ENCODE measurements at places on chromosomes 16 and 17. TPM values are rescaled to one million over a fixed set of nuclear protein-coding genes. Genes with fewer than 3 reads are reported as not detected.

The TP53TG3F gene
- not detected for total RNA-seq

The CD2BP2 gene
- total RNA-seq = 26.7 TPM

The ICAM2 gene
- total RNA-seq = 37.0 TPM

The ITGB4 gene
- 24.0 TPM for total RNA-seq

The TEX14 gene
- 0.33 TPM for total RNA-seq

The TNFSF13 gene
- total RNA-seq = 4.9 TPM

The IKZF3 gene
- total RNA-seq = 0.30 TPM

The GPR179 gene
- total RNA-seq = 3.2 TPM

The RHBDF1 gene
- 19.0 TPM for total RNA-seq

The NPW gene
- 0.20 TPM for total RNA-seq

The BIRC5 gene
- 13.2 TPM for total RNA-seq

DNA sequence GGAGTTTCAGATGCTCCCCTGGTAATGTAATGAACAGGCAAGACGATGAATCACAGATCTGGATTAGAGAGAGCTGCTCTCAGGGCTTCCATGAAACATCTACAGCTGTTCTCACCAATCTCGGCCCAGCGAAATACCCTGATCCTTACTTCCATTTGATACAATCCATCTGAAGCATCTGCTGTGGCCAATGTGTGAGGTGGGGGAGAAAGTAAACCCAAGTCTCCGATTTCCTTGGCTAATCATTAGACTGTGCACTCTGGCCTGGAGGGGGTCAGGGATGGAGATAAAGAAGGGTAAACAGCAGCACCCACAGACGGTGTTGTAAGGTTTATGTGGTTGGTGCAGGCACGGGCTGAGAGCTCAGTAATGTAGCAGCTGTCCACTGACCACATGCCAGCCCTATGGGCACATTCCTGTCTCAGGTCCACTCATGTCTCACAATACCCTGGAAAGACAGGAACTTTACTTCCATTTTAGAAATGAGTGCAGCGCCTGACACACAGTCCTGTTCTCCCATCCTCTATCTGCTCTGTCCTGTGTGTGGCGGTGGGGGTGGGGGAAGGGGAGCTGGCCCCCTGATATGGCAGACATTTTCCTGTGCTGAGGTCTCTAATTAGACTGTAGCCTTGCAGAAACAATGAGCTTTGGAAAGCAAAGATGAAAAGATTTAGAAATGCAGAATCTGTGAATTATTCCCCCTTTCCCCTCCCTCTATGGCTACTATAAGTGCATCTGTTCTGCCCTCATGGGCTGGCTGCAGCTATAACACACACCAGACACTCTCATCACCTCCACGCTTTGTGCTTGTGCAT, 48.3 kb upstream of the ERN1 start:
- H3K27ac ChIP-seq = no peak overlapping the region
- DNase-seq = no peak
- peaks cover 8% of the 10 kb centered on the region for H3K36me3 ChIP-seq
- H3K4me1 ChIP-seq = no peaks in the 10 kb centered on the region
- no peaks in the 10 kb centered on the region for H3K27me3 ChIP-seq

DNA sequence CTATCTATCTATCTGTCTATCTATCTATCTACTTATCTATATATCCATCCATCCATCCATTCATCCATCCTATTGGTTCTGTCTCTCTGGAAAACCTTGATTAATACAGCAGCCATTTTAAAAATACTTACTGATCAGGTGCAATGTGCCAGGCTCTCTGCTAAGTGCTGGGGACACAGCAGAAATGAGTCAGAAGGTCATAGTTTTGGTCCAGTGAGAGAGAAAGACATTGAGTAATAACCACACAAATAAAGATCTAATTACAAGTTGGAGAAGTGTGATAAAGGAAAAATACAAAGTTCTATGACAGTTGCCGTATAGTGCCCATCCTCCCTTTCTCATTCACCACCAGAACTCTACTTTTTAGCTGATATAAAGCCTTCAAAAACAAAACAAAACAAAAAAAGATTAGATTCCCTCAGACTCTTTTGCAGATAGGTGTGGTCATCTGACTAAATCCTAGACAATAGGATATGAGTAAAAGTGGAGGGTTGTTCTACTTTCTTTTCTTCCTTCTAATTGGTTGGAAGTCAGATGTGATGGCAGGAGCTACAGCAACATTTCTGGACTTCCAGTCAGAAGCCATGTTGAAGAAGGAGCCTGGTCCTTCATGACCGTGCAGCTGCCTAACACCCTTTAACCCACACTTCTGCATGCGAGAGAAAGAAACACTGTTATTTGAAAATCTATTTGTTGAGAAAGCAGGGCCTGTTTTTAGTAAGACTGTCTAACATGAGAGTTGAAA, 72.0 kb upstream of the TOX3 start:
- DNase-seq = no peak
- no peaks in the 10 kb centered on the region for H3K27me3 ChIP-seq
- H3K4me1 ChIP-seq = no peaks in the 10 kb centered on the region
- no peak overlapping the region for H3K27ac ChIP-seq
- H3K36me3 ChIP-seq = no peaks in the 10 kb centered on the region

DNA sequence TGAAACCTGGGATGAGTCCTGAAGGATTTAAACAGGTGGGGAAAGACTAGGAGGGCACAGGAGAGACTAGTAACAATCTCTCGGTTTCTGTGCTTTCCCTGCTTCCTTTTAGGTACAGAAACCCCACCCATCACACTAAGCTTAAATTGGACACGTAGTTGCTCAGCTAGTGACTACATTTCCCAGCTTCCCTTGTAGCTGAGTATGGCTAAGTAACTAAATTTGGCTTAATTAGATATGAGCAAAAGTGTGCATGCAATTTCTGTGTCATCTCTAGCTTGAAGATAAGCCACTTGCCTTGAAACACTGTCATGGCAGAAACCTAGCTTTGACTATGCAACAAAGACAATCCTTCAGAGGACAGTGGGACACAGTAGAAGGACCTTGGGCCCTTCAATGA, 36.5 kb downstream of the CACNG1 start:
- H3K36me3 ChIP-seq = peaks cover 4% of the 10 kb centered on the region
- H3K27me3 ChIP-seq = no peaks in the 10 kb centered on the region
- H3K27ac ChIP-seq = no peak overlapping the region
- no peak for DNase-seq
- H3K4me3 ChIP-seq = no peak overlapping the region
- no peaks in the 10 kb centered on the region for H3K4me1 ChIP-seq

GRCh38 chr16:10878328-10878643, 1.3 kb downstream of the CIITA start:
- DNase-seq = no peak
- peaks cover 15% of the 10 kb centered on the region for H3K4me1 ChIP-seq

DNA sequence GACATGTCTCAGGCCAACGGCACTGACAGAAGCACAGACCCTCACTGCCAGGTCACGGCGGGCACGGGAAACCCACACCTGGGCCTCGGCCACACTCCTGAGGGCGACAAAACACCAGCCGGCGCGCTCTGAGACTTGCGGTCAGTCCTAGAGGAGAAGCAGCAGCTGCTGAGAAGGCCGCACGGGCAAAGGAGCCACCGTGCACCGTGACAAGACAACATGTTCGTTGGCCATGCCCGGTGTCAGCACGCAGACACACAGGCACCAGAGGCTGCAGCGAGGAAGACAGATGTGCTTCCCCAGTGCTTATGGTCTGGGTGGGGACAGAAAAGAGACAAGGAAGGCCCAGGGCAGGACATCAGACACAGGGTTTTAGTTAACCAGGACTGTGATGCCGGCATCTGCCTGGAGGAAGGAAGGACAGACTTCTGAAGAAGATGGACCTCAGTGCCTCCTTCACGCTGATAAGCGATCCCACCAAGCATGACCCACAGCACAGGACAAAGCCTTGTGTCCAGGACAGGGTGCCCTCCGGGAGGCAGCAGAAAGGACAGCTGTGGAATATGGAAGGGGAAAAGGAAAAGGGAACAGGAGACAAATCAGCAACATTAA, 84.0 kb downstream of the ANKRD11 start:
- H3K27ac ChIP-seq = peak overlapping the region; percentile 2
- H3K36me3 ChIP-seq = peaks cover 10% of the 10 kb centered on the region
- peaks cover 81% of the 10 kb centered on the region for H3K4me1 ChIP-seq

DNA sequence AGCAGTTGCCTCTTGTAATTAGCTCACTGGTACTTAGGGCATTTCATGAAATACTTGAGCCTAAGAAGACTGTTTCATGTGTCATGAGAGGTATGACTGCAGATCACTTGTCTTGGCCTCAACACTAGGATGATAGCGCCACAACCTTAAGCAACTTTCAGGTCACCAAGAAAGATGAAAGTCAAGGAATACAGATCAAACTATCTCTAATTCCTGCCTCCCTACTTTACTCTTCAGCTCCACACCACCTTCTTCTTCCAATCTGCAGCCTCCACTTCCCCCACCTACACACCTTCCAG, 28.0 kb downstream of the GNA13 start:
- peaks cover 2% of the 10 kb centered on the region for H3K36me3 ChIP-seq
- no peak overlapping the region for H3K4me3 ChIP-seq
- H3K27ac ChIP-seq = no peak overlapping the region
- DNase-seq = no peak
- H3K27me3 ChIP-seq = no peaks in the 10 kb centered on the region

- H3K4me1 ChIP-seq = peaks cover 7% of the 10 kb centered on the region
- DNase-seq = no peak
- peaks cover 9% of the 10 kb centered on the region for H3K27me3 ChIP-seq
- H3K4me3 ChIP-seq = no peak overlapping the region
- no peak overlapping the region for H3K27ac ChIP-seq
- no peaks in the 10 kb centered on the region for H3K36me3 ChIP-seq
These were observed 33.3 kb upstream of the FOXF1 start for GRCh38 chr16:86476956-86477534.

DNA sequence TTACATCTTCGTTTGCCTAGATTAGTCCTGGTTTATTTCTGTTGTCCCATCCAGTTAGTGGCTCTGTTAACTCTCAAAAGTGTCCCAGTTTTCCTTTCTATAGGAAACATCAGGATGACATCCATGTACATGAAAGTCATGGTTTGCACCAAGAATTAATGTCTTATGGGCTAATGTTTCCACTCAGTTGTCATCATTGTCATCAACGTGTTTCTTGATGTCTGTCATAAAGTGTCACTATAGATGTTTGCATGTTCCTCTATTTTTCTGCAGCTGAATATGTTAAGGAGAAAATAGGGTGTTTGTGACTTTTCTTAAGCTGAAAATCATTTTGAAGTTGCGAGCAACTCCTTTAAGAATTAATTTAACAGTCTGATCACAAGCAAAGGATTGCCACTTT, 567.0 kb downstream of the TMEM114 start:
- H3K27me3 ChIP-seq = no peaks in the 10 kb centered on the region
- DNase-seq = no peak
- H3K27ac ChIP-seq = no peak overlapping the region
- no peaks in the 10 kb centered on the region for H3K36me3 ChIP-seq
- H3K4me1 ChIP-seq = no peaks in the 10 kb centered on the region
- H3K4me3 ChIP-seq = no peak overlapping the region

DNA sequence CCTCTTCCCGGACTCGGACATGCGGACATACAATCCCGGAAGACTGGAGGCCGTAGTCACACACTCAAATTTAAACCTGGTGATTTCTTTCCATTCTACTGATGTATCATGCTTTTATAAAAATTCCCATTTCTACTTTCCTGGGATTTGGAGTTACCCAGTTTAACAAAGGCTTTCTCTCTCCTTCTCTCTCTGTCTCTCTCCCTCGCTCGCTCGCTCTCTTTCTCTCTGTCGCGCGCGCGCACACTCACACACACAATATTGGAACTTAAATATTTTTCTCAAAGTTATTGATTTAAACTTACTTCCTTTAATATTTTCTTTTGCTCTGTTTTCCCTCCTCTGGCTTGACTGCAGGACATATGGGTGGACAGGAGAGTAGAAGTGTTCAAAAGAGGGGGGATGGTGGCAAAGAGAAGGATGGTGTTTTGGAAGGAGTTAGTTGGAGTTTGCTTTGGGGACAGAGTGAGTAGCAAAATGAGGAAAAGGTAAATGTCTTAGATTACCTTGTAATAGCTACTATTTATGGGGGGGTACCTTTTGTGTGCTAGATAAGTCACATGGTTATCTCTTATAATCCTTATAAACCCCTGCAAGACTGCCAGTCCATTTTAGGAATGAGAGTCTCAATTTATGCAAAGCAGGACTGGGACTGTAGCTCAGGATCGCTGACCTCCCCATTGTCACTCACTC, 878 bp upstream of the TRIM25 start:
- no peak for DNase-seq
- H3K4me1 ChIP-seq = peaks cover 12% of the 10 kb centered on the region
- peaks cover 4% of the 10 kb centered on the region for H3K27me3 ChIP-seq
- H3K27ac ChIP-seq = no peak overlapping the region
- no peaks in the 10 kb centered on the region for H3K36me3 ChIP-seq

DNA sequence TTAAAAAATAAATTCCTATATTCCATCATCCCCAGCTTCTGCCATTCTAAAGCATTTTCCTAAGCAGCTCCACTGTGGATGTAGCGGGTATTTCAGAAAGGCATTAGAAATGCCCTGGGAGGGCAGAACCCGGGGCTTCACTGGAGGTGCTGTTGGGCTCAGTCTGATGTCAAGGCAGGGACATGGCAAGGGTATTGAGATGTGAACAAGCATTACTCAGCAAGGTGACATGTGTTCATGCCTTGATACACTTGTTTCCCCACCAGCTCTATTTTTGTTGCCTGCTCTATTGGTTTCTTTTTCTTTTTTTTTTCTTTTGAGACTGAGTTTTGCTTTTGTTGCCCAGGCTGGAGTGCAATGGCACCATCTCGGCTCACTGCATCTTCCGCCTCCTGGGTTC, 35.7 kb downstream of the ABCC1 start:
- H3K4me1 ChIP-seq = peaks cover 15% of the 10 kb centered on the region
- no peaks in the 10 kb centered on the region for H3K36me3 ChIP-seq
- H3K4me3 ChIP-seq = no peak overlapping the region
- DNase-seq = no peak

- H3K4me1 ChIP-seq = peaks cover 1% of the 10 kb centered on the region
- no peak for DNase-seq
- H3K27me3 ChIP-seq = no peaks in the 10 kb centered on the region
- no peaks in the 10 kb centered on the region for H3K36me3 ChIP-seq
These were observed 8.1 kb downstream of the MPO start for GRCh38 chr17:58272367-58273280.

- H3K4me3 ChIP-seq = no peak overlapping the region
- H3K27ac ChIP-seq = no peak overlapping the region
- H3K4me1 ChIP-seq = peaks cover 19% of the 10 kb centered on the region
- peaks cover 26% of the 10 kb centered on the region for H3K36me3 ChIP-seq
- no peaks in the 10 kb centered on the region for H3K27me3 ChIP-seq
- no peak for DNase-seq
These were observed 8.5 kb downstream of the ZFPM1 start for GRCh38 chr16:88461331-88462269.

DNA sequence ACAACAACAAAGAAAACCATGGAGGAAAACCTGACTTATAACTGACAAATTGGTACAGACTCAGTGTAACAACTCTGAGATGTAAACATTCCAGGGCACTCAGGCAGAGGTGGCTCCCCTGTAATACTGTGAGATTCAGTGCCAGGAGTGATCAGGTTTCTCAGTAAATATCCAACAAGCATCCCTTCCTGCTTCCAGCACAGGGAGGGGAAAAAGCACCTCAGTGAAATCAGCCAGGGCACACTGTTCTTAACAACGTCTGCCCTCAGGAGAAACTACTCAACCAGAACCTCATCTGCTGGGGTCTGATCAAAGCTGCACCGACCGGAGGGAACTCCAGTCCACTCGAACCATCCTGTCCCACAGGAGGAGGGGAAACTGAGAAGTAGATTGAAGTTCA, 52.3 kb downstream of the AMFR start:
- H3K27ac ChIP-seq = no peak overlapping the region
- DNase-seq = no peak
- no peak overlapping the region for H3K4me3 ChIP-seq
- H3K4me1 ChIP-seq = peaks cover 3% of the 10 kb centered on the region

- H3K27ac ChIP-seq = no peak overlapping the region
- DNase-seq = no peak
- no peak overlapping the region for H3K4me3 ChIP-seq
- no peaks in the 10 kb centered on the region for H3K36me3 ChIP-seq
These were observed 15.5 kb downstream of the SPACA3 start for GRCh38 chr17:33007186-33007585.
